Muscle of leg (tissue), 16 donors: ENCODE measurements at places on chromosomes 7 and 10. TPM values are rescaled to one million over a fixed set of nuclear protein-coding genes. Genes with fewer than 3 reads are reported as not detected.

Gene CYP3A4
- polyA plus RNA-seq, result 1.8 TPM

Gene PTPN20
- polyA plus RNA-seq, result 0.49 TPM

Gene PRXL2A
- 67.0 TPM for polyA plus RNA-seq

Gene MEOX2
- 42.8 TPM for polyA plus RNA-seq

Gene VSIR
- polyA plus RNA-seq, result 35.7 TPM
